ENCODE measurements at places on chromosomes 11 and 22.
A peak's percentile ranks its signal among the peaks of the same experiment; 100 is the strongest.

- no peak for DNase-seq
Measured at GRCh38 chr11:100760744-100761143, 73.7 kb downstream of the ARHGAP42 start.

- no peak for DNase-seq
Measured at GRCh38 chr11:74272276-74272675, 39.2 kb downstream of the P4HA3 start.

GRCh38 chr11:111922803-111923202 lies 4.1 kb downstream of the C11orf52 start:
- DNase-seq: no peak

DNA sequence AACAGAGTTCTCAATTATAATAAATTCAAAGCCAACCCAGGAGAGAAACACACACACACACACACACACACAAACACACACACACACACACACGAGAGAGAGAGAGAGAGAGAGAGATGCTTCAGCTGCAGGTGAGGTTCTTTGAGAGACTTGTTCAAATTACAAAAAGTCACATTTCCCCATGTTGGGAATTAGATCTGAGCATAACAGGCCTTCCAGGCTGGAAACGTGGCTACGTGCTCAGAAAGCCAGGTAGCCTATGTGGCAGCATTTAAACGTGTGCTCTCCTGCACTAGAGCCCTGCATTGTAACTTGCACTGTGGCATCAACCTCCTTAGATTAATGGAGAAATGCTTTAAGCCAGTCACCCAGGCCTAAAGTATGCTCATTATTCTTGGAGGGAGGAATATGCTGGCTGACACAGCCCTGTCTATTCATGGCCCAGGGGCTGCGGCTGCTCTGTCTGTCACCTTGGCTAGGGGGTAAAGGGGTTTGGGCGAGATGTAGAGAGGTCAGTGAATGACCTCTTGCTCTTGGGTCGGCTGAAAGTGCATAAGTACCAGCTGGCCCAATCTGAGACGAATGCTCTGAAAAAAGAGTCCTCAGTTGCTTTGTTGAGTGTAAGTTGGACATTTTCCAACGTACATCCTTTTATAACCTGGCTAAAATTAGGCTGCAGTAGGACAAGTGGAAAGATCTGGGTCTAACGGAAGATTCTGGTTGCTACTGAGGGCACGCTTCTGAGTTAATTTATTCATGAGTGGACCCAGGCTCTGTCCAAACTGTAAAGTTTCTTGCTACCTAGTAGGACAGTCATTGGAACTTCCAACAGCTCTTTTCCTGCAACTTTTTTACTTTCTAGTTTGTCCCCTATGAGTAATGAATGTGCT lies 171.1 kb upstream of the SEZ6L start:
- DNase-seq: no peak

GRCh38 chr11:17401841-17402240 lies 13.4 kb upstream of the KCNJ11 start:
- DNase-seq: no peak

- DNase-seq: no peak
Measured at GRCh38 chr11:123235656-123236261, 40.7 kb upstream of the CLMP start.

GRCh38 chr22:37324340-37325038 lies 42.2 kb downstream of the CYTH4 start:
- DNase-seq: no peak

GRCh38 chr22:23763579-23763945 lies 772 bp downstream of the C22orf15 start:
- DNase-seq: no peak

GRCh38 chr11:130940706-130941105 lies 24.4 kb upstream of the SNX19 start:
- DNase-seq: no peak

DNA sequence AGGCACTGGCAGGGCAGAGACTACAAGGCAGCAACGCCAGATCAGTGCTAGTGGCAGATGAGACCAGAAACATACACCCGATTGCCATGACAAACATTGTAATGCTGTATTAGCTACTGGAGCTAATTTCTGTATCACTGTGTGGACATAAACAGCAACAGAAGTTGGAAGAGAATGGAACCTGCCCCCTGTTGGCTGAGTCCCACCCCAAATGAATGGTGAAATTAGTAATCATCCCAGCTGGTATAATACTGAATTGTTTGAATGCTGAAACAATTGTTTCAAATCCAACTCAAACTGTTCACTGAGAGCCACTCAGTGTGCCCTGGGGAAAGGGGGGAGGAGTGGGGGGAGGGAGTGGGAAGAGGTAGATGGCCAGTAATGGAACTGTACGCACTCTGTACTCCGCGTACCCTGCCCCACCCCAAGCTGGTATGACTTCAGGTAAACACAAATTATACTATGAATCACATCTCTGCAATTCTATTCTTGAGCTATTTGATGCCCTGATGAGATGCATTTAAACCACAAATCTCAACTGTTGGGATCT lies 11.2 kb upstream of the BIRC3 start:
- DNase-seq: no peak

- no peak for DNase-seq
Measured at GRCh38 chr11:37378958-37379357, 780.9 kb upstream of the RAG2 start.

DNA sequence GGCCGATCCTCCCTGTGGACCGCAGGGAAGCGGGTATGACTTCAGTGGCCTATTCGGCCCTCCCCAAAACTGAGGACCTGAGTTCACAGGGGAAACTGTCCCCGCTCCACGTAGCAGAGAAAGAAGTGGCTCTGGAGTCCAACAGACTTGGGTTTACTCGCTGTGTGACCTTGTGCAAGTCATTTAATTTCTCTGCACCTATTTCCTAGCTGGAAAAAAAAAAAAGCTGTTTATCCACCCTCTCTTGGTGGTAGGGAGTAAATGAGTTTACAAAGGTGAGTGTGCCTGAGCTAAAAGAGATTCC lies 2.2 kb downstream of the SPON1 start:
- DNase-seq: no peak

GRCh38 chr11:33736148-33736812 lies at the start of gene CD59:
TSS of gene CD59 (minus strand) at chr11:33736423. CDS start at chr11:33722445, 13,978 bp downstream.
- no peak for DNase-seq

DNA sequence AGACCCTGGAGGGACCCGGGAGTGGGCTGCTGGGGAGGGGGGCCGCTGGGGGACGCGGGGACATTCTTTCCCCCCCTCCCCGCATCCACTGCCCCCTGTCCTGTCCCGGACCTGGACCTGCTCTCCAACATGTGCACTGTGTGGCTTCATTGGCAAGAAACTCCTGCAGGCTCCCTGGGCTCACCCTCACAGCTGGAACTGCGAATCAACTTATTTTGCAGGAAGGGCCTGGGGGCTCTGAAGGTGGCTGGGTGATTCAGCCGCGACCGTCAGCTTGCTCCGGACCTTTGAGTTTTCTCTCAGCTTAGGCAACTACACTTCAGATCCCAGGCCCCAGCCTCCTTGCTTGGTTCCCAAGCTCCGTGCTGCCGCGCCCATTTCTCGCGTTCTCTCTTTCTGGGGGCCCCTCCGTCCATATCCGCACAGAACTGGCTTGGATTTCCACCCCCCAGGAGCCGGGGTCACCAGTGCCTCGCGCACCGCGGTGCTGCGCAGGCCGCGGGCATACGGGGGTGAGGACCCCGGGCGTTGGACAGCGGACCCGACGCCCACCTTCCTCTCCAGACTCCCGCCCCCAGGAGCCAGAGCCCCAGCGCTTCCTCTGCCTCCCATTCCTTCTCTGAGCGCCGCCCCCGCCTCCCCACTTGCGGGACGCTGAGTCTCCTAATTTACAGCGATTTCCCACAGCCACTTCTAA lies 471 bp upstream of the AHNAK start:
- DNase-seq: no peak

GRCh38 chr11:75342231-75342918 lies 9.1 kb downstream of the ARRB1 start:
- no peak for DNase-seq

DNA sequence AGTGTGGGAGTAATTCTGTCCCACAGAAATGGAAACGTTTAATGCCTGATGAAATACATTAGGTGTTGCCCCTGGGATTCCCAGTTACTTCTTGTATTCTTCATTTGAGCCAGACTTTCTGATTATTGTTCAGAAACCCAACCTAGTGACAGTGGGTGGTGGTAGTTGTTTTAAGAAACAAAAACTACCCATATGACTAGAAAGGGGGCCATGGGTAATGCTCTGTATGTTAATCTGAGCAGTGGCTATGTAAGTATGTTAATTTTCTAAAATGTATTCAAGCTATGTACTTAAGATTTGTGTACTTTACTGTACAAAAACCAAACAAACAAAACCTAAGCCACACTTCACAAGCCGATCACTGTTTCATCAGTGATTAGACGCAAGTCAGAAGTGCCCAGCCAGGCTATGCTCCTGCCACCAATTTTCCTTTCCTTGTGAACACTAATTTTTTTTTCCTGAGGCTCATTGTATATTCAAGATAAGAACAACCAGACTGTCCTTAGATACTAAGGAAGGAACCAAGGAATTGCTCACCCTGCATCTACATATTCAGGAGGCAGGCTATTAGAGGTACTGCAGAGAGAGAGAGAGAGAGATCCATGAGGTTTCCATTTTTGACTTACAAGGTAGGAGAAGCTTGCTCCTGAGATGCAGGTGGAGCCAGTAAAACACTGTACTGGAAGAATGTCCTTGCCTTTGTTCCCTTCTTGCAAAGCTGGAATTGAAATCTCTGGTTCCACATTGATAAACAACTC lies 122.7 kb downstream of the DBX1 start:
- DNase-seq: no peak

- no peak for DNase-seq
Measured at GRCh38 chr22:26431261-26431995, 2.4 kb downstream of the ASPHD2 start.

GRCh38 chr11:74818283-74818946 lies 69.8 kb downstream of the RNF169 start:
- no peak for DNase-seq

DNA sequence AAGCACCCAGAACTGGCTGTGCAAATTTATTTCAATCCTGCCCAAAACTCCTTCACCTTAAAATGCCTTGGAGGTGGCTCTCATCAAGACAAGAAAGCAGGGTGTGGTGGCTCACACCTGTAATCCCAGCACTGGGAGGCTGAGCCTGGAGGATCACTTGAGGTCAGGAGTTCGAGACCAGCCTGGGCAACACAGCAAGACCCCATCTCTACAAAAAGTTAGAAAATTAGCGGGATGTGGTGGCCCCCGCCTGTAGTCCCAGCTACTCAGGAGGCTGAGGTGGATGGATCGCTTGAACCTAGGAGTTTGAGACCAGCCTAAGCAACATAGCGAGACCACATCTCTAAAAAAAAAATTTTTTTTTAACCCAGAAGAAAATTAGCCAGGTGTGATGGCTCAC lies 689 bp upstream of the RAB39A start:
- no peak for DNase-seq

DNA sequence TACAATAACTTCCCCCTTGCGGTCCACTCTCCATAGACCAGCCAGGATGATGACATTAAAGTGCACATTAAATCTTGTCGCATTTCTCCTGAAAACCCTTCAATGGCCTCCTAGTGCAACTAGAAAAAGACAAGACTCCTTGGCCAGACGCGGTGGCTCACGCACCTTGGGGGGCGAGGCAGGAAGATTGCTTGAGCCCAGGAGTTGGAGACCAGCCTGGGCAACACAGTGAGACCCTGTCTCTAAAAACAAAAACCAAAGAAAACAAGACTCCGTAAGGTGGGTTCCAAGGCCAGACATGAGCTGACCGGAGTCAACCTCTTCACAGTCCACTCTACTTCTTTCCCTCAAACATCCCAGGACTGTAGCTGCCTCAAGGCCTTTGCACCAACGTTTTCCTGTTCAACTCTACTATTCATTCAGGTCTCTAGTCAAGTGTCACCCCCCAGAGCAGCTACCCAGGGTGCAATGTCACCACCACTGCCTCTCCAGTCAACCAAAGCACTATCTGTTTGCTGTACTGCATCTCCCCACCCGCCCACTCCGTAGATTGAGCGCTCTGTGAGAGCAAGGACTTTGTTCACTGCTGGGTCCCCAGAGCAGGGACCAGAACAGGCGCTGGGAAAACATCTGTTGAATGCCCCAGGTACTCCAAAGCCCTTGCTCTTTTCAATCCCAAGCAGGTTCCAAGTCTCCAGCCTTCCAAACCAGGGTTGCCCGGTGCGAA lies 739 bp downstream of the ZMAT5 start:
- DNase-seq: no peak

DNA sequence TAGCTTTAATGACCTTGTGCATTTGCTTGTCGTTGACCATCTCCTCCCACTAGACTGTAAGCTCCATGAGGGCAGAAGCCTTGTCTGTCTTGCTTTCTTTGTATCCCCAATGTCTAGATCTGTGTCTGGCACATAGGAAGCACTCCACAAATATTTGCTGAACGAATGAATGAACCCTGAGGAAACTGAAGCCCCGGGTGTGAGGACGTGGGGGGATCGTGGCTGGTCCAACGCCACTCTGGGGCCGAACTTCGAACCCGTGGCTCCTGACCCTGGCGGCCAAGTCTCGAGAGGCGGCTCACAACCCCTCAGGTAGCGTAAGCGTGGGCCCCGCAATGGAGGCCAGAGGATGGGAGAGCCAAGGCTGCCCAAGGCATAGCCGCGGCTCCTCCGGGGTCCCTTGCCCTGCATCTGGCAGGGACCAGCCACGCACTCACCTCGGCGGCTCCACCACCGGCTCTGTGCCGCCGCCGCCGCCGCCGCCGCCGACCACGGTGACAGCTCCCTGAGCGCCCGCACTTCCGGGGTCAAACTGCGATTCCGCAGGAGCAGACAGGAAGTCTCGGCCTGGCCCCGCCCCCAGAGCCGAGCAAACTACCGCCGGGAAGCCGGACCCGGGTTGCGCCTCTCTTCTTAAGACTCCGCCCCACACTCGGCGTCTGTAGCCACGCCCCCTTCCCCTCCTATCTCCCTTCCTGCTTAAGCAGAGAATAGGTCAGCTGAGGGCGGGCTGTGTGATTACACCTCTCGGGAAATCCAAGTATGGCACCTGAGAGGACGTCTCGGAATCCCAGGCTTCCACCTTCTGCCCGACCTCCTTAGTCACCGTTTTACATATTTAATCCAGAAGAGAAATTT lies at the start of gene ASCC2:
Gene ASCC2 (minus strand): TSS at position 534 of the 858 bp plus-strand sequence. CDS start 5,949 bp downstream, outside the sequence.
- DNase-seq: peak; percentile 67

- DNase-seq: no peak
Measured at GRCh38 chr22:49951000-49951677, 9.4 kb upstream of the PIM3 start.

GRCh38 chr22:45552580-45553350 lies 50.1 kb downstream of the FBLN1 start:
- peak; percentile 84 for DNase-seq

DNA sequence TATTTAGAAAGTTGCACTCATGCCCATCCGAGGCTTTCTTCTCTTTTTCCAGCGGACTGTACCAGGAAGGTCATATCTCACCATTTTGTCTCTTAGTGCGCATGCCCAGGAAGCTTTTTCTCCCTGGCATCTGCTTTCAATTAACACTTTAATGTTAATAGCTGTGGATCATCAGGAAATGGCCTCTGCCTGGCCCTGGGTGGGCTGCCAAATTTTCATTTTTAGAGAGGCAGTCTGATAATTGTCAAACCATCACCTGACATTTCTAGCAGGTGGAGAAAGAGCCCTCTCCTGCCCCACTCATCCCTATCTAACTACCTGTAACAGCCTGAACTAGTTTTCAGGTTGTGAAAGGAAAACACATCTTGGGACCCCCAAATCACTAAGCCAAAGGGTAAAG lies 257.4 kb upstream of the LRRC4C start:
- DNase-seq: no peak

- no peak for DNase-seq
Measured at GRCh38 chr22:27992294-27993165, 73.5 kb upstream of the PITPNB start.

- no peak for DNase-seq
Measured at GRCh38 chr11:2800655-2801531, 84.7 kb downstream of the CDKN1C start.
